Stimulated activated CD8-positive, alpha-beta memory T cell treated with anti-CD3 and anti-CD28 coated beads, Interleukin-7, amount 100 ng/mL, for 48 hours (primary cell): ENCODE measurements at places on chromosomes 6 and 20.

DNA sequence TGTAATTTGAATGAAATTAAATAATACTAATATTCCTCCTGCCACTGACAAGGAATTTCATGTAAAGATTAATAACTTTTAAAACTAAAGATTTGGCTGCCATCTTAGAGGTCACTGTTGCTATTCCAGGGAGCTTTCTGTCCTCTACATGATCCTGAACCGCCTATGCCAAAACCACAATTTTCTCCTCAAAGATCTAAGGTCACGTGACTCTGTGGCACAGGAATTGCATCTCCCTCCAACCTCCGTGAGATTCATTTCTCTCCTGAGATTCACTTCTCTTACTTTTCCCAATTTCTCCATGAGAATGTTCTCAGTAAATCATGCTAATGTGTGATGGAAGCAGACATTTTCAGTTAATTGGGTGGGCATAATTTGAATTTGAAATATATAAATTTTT lies 379.6 kb upstream of the TSHZ2 start:
- no peak for DNase-seq

GRCh38 chr6:113873043-113873667 lies 16.0 kb downstream of the MARCKS start:
- DNase-seq = no peak

GRCh38 chr20:42701948-42702347 lies 487.8 kb downstream of the PTPRT start:
- no peak for DNase-seq

GRCh38 chr6:11747021-11747420 lies 31.6 kb downstream of the ADTRP start:
- no peak for DNase-seq

DNA sequence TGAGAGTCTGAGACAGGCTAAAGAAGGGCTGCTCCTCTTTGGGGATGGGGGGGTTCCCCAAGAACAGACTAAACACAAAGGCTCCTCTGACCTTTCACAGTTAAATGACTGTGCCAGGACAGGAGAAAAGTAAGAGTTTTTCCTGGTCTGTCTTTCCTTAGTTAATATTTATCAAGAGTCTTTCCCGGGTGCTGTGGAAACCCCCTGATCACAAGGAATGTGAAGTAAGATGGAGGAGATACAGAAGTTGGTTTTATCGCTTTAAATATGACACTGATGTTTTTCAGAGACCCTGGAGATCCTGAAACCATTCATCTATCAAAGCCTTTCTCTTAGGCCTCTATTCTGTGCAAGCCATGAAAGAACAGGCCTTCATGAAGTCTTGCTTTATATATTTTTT lies 105.8 kb downstream of the RNF144B start:
- DNase-seq = no peak

DNA sequence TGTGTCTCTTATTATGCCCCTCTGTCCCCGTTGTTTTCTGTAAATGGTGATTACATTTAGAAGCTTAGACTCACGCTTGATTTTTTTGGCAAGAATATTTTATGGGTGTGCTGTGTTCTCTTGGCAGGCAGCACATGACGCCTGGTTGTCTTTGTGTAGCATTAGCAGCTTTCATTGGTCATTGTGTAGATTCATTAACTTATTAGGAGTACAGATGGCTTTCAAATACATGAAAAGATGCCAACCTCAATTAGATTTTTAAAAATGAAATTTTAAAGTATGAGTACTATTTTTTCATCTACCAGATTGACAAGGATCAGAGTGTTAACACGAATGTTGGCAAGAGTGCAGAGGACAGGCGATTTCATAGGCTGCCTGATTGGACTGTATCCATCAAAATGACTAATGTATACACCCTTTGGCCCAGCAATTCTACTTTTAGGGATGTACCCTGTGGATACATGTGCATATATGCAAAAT lies 15.2 kb downstream of the COX4I2 start:
- no peak for DNase-seq

DNA sequence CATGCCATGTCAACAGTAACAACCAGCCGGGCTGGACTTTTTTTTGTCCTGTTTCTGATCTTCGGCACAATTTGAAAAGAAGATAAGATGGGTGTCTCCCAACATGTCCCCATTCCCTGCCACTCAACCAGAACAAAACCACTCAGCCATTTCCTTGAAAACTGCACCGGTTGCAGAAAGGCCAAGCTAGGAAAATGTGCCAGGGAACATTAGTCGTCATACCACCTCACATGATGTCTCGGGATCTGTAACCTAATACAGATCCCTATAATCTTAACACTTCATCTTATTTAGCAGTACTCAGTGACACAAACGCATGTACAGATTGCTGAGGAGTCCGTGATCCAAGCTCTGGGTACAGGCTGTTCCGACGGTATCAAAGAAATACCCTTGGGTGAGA lies 46.5 kb downstream of the ALDH8A1 start:
- DNase-seq = no peak

GRCh38 chr6:113923526-113923925 lies 47.4 kb downstream of the HDAC2 start:
- DNase-seq = no peak

DNA sequence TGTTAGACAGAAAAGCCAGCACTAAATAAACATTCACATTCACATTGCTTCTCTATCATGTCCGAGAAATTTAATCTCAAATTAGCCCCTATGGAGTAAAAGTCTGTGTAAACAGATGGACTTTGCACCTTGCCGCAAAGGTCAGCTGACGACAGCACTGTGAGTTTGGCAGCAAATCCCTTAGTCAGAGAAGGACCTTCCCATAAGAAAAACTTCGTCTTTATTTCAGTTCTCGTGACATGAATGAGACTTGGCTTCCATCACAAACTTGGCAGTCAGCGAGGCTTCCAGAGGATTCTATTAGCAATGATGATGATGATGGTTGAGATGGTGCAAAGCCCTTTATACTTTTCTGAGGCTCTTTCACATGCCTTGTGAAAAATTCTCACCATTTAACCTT lies 133.7 kb upstream of the IFNGR1 start:
- no peak for DNase-seq

GRCh38 chr6:113458368-113459010 lies 398.7 kb upstream of the MARCKS start:
- DNase-seq = no peak

DNA sequence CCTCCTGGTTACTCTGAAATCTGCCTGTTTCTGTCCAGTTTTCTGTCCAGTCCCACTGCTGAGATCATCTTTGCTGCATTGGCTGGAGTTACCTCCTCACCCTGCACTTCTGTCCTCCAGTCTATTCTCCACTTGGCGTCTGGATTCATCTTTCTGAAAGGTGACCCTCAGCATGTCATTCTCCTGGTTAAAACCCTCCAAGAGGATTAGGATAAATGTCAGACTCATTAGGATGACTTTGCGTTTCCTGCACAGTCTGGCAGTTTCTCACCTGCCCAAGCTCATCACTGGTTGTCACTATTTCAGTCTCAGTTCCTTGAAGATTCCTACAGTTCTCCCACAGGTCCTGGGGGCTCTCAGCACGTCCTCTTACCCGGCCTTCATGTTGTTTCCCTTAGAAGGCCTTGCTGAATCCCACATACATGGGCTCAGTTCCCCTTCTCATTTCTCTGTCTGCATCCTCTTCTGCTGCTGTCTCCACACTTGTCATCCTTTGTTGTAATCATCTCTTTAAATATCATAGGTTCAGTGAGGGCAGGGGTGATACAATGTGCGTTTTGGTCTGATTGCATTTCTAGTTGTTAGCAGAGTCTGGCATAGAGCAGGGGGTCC lies 374.8 kb downstream of the QKI start:
- DNase-seq = no peak

- no peak for DNase-seq
Observed at GRCh38 chr6:36378243-36378920, 9.1 kb downstream of the ETV7 start.

- DNase-seq = no peak
Observed at GRCh38 chr6:121216928-121217327, 117.4 kb downstream of the TBC1D32 start.
